ENCODE measurements at places on chromosomes 3 and 15.

- no peak for DNase-seq
Measured at GRCh38 chr3:13197281-13197680, 124.1 kb upstream of the IQSEC1 start.

DNA sequence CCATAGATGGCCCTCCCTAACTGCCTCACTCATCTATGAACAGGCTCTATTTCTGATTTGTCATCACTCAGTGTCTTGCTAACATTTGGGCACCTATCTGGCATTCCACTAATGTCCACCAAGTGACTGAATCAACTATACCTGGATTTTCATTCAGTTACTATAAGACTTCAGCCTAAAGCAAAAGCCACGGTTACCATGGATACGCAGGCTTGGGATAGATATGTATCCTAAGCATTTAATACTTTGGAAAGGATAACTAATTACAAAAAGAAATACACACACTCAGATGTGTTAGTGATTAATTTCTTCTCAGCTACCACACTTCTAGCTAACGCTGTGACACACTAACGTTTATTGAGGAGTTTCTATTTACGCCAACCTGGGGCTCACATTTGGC lies 899.5 kb upstream of the CFAP20DC start:
- no peak for DNase-seq

GRCh38 chr3:131387796-131388489 lies 6.4 kb downstream of the NUDT16 start:
- no peak for DNase-seq

DNA sequence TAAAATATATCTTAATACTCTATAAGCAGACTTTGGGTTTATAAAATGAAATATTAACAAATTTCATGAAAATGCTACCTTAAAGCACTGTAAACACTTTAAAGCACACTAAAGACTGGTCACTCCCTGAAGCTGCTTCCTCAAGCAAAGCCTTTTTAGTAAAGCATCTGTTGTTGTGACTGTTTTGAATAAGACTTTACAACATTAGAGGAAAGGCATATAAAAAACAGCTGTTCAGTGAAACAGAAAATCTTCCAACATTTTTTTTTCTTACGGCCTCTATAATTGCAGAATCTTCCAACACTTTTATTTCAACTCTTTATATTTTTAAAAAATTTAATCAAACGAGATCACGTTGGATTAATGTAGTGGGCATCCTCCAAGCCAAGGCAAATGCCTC lies 48.1 kb downstream of the GRK7 start:
- DNase-seq = no peak

- DNase-seq = no peak
Measured at GRCh38 chr3:153881201-153881600, 240.0 kb upstream of the ARHGEF26 start.

Data from activated CD8-positive, alpha-beta T cell treated with anti-CD3 and anti-CD28 coated beads for 36 hours (primary cell).